ENCODE measurements at places on chromosomes 6 and 20.
A peak's percentile ranks its signal among the peaks of the same experiment; 100 is the strongest.

DNA sequence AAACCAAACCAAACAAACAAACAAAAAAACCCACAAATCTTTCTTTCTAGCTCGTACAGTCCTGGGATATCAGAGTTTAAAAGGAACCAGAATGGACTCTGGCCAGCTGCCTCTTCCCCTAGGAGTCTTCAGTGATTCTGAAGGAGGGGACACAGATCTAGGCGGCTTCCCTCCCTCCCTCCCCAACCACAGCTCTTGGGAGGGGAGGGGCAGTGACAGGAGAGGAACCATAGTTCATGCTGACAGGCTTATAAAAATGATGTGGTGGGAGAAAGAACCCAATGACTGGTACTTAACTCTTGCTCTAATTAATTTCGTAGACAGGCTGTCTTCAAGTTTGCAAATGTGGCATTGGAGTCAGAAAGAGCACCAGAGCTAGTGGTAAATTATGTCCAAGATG is 56.0 kb downstream of the NPEPL1 start:
- DNase-seq: no peak

DNA sequence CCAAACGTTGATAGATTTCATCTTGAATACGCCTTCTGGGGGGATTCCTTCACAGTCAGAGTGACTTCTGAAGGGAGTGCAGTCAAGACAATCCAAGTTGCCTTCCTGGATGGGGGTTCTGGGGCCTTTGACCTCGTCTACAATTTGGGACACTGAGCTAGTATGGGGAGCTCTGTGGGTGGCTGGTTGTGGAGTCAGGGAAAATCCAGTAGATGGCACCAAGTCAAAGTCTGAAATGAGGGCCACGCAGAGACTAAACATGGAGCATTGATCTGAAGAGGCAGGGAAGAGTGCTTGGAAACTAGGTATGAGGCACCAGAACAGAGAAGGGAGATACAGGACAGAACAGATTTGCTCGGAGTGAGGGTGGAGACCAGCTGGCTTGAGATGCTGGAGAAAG is 43.6 kb upstream of the CCN6 start:
- DNase-seq: no peak

- no peak for DNase-seq
These were observed 61.7 kb downstream of the METTL24 start for GRCh38 chr6:110296241-110297025.

- no peak for DNase-seq
These were observed 10.5 kb downstream of the SNAI1 start for GRCh38 chr20:49993301-49993751.

DNA sequence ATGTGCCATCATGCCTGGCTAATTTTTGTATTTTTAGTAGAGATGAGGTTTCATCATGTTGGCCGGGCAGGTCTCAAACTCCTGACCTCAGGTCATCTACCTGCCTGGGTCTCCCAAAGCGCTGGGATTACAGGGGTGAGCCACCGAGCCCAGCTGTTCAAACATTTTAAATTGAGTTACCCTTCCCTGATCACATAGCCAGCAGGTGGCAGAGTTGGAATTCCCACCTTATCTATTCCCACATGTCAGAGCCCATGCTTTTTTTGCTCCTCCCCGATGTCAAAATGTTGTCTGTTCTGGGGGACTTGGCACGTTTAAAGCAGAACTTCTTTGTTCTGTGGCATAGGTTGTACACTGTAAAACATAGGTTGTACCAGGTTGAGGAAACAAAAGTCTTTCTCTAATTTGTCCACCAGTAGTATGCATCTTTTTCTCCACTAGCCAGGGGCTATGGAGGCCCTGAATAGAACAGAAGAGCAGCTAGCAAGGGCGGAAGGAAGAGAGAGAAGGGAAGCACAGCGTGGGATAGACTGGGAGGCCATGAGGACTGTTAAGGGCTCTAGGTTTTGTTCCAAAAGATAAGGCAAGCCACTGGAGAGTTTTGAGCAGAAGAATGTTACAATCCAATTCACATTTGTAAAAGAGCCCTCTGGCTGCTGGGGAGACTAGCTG is 7.3 kb upstream of the LBP start:
- peak; percentile 70 for DNase-seq

DNA sequence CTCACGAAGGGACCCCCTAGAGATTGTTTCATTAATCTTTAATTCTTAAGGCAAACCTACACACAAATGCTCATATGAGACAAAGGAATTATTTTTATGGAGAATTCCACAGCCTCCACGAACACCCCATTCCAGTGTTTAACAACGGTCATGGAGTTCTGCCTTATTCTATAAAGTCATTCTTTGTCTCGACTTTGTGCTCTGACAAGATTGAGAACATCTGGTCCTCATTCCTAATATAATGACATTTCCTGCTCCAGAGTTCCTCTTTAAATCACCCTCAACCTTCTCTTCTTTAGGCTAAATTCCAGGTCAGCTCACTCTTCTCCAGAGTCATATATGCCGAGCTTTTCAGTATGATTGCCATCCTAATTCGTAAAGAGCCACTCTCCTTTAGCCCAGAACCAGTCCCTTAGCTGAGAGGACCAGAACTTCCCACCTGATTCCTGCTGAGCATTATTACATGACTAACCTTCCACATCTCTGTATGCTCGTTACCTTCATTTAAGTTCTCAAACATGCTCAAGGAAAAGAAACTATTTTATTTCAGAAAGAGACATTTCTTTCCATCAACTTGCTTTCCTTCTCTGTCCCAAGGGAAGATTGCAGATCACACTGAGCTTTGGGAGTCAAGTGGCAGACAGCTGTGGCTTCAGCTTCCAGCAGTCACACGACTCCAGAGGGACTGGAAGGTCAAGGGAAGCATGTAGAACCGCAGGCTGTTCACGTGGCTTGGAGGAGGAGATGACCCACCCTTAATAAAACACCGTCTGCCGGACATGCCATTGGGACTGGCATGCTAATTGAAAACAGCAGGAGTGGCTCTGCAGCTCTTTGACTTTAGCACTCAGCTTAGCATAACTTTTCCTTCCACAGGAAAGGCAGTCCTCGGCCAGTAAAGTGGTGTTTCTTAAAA is 467.1 kb upstream of the HSF2 start:
- no peak for DNase-seq

DNA sequence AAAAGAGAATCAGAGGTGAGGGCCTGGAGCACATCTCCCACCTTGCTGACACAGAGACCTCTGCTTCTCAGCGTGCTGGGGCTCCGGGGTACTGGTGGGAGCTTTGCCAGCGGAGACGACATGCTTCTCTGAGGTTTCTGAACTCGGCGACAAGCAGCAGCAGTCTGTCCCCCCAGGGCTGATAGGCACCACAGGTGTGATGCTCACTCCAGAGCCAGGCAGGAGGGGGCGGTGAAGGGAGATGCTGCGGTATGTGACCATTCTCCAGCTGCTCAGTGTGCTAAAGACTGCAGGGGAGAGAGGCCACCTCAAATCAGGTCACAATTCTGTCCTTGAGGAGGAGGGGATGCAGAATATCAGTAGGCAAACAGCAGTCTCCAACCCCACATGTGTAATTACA is 219.9 kb downstream of the ALDH8A1 start:
- DNase-seq: no peak

- no peak for DNase-seq
These were observed 46.7 kb downstream of the LRRN4 start for GRCh38 chr20:6007094-6007528.

DNA sequence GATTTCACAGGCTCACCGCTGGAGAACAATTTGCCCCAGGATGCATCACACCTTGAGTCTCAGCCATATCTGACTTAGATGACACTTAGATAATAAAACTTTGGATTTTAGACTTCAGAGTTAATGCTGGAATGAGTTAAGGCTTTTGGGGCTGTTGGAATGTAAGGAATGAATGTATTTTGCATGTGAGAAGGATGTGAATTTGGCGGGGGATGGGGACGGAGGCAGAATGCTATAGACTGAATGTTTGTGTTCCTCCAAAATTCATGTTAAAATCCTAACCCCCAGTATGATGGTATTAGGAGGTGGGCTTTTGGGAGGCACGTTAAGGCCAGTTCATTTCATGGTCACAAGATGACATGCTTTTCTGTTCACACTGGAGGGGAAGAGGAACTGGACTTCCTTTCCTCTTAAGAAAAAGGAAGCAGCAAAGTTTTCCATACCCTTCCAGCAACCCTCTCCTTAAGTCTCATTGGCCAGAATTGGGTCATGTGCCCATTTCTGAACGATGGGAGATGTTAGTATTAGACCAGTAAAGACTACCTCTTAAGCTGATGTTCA is 5.8 kb upstream of the SRXN1 start:
- no peak for DNase-seq
